ENCODE measurements at places on chromosomes 13 and 19.

- no peak for DNase-seq
Observed at GRCh38 chr13:95698047-95698749, 21.3 kb downstream of the DNAJC3 start.

DNA sequence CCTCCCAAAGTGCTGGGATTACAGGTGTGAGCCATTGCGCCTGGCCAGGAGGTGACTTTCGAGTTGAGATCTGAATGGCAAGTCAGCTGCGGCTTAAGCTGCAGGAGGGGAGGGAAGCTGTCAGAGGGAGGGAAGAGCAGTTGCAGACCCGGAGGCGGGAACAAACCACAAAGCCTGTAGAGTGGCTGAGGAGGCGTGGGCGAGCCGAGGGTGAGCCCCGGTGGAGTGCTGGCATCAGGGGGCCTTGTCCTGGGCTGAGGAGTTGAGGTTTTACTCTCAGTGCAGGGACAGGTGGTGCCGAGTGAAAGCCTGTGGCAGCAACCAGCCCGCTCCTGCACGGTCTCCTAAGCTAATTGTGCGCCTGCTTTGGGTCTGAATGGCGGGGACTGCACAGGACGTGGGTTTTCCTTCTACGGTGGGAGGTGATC, 24.2 kb downstream of the PPP1R37 start:
- no peak for DNase-seq

DNA sequence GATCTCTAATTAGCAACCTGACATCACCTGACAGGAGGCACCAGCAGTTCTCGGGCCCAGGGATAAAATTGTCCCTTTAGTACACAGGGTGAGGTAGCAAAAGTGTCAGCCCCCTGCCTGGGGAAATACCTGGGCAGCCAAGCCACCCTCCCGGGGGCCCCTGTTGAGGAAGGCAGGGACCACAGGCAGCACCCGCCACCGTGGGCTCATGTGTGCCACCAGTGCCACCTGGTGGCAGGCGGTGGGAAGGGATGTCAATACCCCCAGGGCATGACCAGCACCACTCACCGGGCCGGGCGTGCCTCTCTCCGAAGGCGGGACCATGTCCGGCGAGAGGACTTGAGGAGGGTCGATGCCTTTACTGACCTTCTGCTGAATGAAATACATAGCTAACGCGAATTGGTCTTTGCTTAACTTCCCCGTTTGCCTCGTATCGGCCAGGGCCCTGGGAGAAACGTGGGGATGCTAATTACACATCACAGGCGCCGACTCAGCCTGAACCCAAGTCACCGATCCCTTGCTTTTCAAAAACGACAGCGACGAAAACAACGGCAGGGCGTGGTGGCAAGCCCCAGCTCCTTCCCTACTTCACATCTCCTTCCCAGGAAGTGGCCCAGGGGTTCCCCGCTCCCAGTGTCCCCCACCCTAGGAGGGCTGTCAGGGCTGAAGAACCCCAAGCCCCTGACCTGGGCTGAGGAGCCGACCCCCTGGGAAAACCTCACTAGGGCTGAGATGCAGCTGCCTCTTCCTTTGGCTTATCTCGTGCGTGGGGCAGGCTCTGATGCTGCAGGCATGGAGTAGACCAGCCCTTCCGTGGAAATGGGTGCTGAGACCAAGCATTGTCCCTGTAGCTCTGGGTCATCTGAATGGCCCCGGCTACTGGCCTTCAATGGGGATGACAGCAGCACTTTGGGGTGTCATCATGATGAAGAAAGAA, 53.8 kb downstream of the EPS15L1 start:
- DNase-seq, result no peak

DNA sequence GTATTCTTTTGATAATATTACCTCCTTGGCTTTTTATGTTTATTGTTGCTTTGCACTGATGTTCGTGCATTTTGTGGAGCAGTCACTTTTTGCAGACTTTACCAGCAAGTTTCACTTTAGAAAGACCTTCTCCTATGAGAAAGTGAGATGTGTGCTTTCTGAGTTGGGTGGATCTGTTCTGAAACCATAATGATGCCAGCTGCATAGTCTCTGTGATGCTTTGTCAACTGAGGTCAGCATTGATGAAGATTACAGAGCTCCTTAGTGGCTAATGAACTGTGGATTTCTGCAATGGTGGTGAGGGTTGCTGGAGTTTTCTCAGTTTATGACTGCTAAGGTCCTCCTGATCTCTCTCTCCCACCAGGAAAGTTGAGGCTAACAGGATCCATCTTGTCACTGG, 309.9 kb upstream of the SLITRK6 start:
- DNase-seq, result no peak

- DNase-seq, result no peak
Observed at GRCh38 chr13:44044547-44045179, 165.0 kb downstream of the LACC1 start.

- no peak for DNase-seq
Observed at GRCh38 chr19:21483589-21484170, 21.7 kb upstream of the ZNF429 start.

DNA sequence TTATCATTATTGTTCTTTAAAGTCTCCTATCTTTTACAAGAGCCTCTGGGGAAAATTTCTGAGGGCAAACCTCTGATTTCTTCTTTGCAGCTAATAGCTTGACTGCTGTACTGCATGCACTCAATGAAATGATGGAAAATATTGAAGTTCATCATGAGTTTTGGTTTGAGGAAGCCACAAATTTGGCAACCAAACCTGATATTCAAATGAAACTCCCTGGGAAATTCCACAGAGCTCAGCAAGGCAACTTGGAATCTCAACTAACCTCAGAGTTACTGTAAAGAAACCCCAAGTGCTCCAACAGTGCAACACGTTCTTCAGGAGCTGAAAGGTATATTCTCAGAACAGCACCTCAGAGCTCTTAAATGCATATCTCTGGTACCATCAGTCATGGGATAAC, 14.2 kb upstream of the RNF6 start:
- DNase-seq, result no peak

GRCh38 chr19:35293808-35294207, 1.8 kb downstream of the MAG start:
- no peak for DNase-seq

DNA sequence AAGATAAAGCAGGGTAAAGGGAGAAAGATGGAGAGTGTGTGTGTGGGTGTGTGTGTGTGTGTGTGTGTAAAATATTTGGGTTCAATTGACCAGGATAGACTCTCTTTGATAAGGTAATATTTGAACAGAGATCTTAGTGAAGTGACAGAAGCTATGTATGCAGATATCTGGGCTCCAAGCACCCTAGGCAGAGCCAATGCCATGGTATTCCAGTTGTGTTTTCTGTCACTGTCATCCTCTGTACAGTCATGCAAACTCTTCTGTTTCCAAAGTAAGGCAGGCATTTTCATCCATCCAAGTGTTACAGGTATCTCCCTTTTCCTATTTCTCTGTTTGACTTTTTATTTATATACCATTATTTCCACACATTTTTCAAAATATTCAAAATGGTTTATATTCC, 13.5 kb downstream of the DGKH start:
- no peak for DNase-seq

DNA sequence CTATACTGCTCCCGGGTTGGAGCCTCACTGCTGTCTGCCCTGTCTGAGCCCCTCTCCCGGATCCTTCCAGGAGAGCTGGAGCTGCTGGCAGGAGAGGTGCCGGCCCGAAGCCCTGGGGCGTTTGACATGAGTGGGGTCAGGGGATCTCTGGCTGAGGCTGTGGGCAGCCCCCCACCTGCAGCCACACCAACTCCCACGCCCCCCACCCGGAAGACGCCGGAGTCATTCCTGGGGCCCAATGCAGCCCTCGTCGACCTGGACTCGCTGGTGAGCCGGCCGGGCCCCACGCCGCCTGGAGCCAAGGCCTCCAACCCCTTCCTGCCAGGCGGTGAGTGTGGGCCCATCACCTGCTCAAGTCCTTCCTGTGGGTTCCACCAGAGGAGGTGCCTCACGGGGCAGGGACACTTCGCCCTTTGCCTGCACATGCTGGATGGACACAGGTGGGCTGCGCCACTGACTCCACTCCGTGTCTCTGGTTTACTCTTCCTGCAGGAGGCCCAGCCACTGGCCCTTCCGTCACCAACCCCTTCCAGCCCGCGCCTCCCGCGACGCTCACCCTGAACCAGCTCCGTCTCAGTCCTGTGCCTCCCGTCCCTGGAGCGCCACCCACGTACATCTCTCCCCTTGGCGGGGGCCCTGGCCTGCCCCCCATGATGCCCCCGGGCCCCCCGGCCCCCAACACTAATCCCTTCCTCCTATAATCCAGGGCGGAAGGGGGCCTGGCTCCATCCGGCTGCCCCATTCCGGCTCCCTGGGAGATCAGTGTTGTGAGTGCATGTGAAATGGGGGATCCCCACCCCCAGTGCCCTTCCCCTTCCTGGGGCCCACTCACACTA, 19.8 kb downstream of the EPN1 start:
- DNase-seq, result no peak

GRCh38 chr13:28306325-28306724, 168.0 kb downstream of the PAN3 start:
- DNase-seq, result no peak

DNA sequence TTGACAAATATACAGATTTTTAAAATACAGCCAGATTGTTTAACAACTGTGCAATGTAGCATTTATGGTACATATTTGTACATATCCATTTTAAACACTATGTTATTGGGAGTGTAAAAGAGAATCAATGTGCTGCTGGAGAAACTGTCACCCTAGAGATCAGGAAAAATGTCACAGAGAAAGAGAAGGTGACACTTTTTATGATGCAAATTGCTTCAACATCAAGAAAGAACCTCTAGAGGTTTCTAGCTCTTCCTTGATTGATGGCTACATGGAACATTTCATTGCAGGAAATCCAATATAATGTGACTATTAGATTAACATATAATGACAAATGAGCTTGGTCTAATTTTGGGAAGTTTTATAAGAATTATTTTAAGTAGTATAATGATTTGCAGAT, 1491.2 kb upstream of the PCDH20 start:
- no peak for DNase-seq

DNA sequence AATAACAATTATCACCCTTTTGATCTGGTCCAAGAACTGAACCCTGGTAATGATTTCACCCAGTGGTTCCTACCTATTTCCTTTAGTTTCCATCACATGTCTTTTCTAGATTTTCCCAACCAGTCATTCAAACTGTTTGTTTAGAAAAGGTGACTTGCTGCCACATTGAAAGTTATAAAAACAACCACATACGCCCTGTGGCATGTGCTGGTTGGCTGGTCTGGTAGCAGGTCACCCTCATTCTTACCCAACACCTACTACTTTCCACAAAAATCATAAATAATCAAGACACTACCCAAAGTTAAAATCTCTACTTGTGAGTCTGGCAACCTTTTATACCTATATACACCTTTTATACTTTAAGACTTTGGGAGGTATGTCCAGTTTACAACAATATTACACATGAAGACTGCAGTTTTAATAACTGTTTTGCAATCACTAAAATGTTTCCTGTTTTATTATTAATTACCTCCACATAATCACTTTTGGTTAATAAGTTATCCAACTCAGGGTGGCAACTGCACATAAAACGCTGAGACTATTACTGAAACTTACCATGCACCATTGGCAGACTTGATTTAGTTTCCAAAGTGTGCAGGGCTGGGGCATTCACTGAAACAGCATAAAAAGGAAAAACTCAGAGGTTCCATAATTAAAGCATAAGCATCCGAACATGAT, 38.9 kb downstream of the DZIP1 start:
- no peak for DNase-seq

DNA sequence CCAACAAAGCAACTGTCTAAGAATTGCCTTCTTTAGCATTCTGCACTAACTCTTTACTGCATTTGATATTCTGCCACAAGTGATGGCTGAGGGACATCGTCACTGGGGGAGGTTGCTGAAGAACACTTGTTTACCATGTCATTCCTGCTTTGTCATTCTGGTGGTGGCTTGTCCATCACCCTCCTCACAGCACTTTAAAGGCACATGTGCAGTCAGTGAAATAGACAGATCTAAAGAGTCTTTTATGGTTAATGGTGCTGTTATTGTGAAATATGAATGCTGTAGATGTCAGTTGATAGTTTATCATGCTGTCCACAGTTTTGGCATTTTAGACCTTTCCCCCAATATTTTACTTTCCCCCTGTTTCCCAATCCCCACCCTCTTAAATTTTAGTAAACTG, 120.9 kb upstream of the TSC22D1 start:
- DNase-seq, result no peak

- no peak for DNase-seq
Observed at GRCh38 chr13:110868720-110869119, 46.1 kb downstream of the ANKRD10 start.

GRCh38 chr19:53158119-53158656, 665 bp downstream of the ZNF347 start:
- DNase-seq, result no peak

DNA sequence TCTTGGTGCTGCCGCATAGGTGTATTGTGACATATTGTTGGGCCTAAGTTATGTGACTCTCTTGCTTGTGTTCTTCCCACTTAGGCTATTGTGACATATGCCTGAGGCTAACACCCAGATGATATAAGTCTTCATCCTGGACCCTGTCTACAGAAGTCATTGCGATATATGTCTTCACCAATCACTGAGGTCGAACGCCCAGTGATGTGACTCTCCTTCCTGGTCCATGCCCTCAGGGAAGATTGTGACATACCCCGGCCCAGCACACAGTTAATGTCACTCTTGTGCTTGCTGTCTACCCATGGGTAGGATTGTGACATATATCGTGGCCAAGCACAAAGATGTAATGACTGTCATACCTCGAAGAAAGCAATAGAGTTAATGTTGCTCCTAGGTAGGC, 16.9 kb upstream of the ZNF730 start:
- DNase-seq, result no peak

GRCh38 chr19:5628919-5629481, 6.1 kb downstream of the SAFB start:
- no peak for DNase-seq

GRCh38 chr13:49806126-49806536, 13.6 kb upstream of the KPNA3 start:
- no peak for DNase-seq

- DNase-seq, result no peak
Observed at GRCh38 chr19:12766051-12766521, 9.3 kb downstream of the HOOK2 start.

GRCh38 chr19:33300894-33301143, 1.5 kb downstream of the CEBPA start:
- no peak for DNase-seq

DNA sequence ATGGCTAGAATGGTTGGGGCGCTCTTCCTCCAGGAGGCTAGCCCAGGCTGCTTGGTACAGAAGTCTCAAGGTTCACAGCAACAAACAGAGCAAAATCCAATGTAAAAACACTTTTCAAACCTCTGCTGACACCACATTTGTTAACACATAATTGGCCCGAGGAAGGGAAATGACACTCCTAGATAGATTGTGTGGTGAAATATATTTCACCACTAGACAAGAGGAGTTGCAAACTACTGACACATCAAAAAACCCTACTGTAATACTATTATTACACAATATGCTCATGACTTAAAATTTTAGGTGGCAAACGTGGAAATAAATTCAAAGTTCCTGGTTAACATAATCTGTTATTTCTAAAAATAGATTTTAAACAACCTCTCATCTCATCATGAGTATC, 643.6 kb downstream of the PCDH9 start:
- DNase-seq, result no peak

GRCh38 chr13:114124431-114124830, 8.0 kb downstream of the RASA3 start:
- no peak for DNase-seq
